Left cardiac atrium (tissue), 4 donors: ENCODE measurements at places on chromosomes 4 and X. TPM values are rescaled to one million over a fixed set of nuclear protein-coding genes. Genes with fewer than 3 reads are reported as not detected.

DNA sequence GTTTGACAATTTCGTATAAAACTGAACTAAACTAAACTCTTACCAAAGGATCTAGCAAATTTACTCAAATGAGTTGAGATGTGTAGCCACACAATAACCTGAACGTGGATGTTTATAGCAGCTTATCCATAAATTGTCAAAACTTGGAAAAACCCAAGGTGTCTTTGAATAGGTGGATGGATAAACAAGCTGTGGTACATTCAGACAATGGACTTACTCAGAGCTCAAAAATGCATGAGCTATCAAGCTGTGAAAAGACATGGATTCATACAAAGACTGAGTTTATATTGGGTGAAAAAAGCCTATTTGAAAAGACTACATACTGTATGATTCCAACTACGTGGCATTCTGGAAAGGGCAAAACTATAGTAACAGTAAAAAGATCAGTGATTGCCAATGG lies 69.5 kb downstream of the LARP1B start:
- no peak for DNase-seq

CSN1S1 gene
- 0.68 TPM for total RNA-seq

- no peak for DNase-seq
Measured at GRCh38 chr4:102638621-102639020, 122.1 kb downstream of the MANBA start.

HSFX4 gene
- total RNA-seq = not detected

DNA sequence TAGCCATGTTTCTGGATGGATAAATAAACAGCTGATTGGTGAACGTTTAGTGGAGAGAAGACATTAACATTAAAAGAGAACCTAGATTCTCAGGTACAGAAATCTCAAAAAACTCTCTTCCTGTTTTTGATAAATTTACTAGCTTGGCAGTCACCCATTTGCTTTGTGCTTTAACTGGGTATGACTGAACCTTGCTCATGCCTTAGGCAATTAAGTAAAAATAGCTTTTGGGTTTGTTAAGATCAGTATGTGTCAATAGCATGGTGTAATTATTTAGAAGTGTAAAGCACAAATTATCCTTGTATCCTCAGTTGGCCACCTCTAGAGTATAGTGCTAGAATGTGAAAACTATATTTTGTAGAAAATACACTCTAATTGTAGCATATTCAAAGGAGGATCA lies 200.0 kb downstream of the CFAP299 start:
- DNase-seq = no peak

CLTRN gene
- 0.53 TPM for total RNA-seq

SERTM2 gene
- not detected for total RNA-seq

TMSB15C gene
- 0.34 TPM for total RNA-seq

GRCh38 chr4:42357325-42357724 lies 40.0 kb upstream of the SHISA3 start:
- no peak for DNase-seq

SOX3 gene
- total RNA-seq = not detected

GRCh38 chr4:37798616-37799015 lies 27.9 kb upstream of the PGM2 start:
- DNase-seq = no peak

GRCh38 chrX:85037114-85037513 lies 33.4 kb downstream of the APOOL start:
- no peak for DNase-seq

DNA sequence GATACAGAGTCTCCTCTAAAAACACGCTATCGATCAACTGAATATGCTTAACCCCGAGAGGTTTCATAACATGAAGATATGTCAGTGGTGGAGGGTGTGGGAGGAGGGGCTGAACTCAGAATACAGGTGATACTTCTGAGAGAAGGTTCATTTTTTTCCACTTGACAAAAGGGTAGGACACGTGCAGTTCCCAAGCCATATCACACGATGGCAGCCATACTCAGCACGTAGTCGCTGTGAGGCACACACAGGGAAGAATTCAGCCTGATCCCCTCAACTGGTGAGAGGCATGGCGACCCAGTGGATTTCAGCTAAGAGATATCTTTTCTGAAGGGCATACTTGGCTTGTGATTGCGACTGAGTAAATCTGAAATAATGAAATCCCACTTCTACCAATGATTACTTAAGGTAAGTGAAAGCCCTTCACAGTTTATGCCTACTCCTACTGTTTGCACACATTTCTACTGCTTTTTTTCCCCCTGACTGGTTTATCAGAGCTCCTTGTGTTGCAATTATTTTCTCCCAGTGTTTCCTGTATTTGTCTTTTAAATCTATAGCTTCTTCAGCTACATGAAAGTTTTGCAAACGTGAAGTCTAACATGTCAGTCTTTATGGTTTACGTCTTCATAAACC lies 133.1 kb downstream of the CORIN start:
- DNase-seq = peak; percentile 40

DNA sequence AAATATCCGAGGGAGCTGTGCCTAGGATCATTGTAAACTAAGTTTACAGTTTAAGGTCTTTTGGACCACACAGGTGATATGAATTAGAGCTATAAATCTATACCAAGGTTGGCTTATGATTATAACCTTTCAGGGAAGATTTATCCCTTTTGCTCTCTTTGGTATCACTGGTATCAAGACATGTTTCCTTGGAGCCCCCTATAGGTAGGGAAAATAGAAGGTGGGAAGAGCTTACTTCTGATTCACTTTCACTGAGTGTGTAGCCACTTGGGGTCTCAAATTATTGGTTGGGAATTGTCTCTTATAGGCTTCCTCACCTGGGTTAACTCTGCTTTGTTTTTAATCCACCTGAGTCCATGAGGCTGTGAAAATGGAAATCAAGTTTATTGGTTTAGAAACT lies 262.1 kb upstream of the NR3C2 start:
- no peak for DNase-seq

DNA sequence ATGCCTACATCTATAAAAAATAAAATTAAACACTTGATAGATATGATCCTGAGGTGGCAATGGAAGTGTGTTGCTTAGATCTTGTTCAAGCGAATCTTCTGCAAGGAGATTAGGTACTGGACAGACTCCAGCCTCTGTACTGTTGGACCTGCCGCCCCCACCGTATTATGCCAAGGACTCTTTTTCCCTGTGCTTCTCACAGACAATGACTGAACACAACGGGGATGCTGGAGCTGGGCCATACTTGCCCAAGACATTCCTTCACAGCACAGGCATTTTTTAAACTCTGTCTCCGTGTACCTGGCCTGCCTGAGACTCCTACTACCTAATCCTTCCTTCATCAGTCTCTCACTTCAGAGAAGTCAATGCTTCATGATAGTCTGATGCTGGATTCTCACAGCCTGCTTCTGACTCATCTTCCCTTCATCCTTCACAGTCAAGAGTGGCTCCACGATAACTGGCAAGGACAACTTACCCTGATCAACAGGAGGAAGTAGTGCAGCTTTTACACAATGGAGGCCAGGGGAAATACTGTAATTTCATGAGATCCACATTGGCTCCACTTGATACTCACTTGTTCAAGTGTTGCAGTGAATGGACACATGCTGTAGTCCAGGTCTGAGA lies 754.6 kb upstream of the AGA start:
- DNase-seq = no peak

ACE2 gene
- total RNA-seq = 14.3 TPM

DNA sequence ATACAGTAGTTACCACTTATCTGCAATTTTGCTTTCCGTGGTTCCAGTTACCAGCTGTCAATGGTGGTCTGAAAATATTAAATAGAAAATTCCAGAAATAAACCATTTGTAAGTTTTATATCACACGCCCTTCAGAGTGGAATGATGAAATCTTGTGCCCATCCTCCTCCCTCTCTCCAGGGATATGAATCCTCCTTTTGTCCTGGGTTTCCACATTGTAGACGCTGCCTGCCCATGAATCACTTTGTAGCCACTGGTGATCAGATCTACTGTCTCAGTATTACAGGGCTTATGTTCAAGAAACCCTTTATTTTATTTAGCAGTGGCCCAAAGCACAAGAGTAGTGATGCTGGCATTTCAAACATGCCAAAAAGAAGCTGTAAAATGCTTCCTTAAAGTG lies 198.6 kb downstream of the KCNIP4 start:
- no peak for DNase-seq

GRCh38 chr4:73735231-73735630 lies 5.1 kb upstream of the CXCL8 start:
- DNase-seq = no peak

THOC2 gene
- total RNA-seq = 33.8 TPM

GRCh38 chrX:21770631-21771321 lies 12.9 kb upstream of the SMPX start:
- DNase-seq = no peak

- DNase-seq = no peak
Measured at GRCh38 chr4:43452948-43453347, 560.4 kb downstream of the GRXCR1 start.

GRCh38 chrX:115625572-115626301 lies 64.8 kb downstream of the PLS3 start:
- no peak for DNase-seq

DNA sequence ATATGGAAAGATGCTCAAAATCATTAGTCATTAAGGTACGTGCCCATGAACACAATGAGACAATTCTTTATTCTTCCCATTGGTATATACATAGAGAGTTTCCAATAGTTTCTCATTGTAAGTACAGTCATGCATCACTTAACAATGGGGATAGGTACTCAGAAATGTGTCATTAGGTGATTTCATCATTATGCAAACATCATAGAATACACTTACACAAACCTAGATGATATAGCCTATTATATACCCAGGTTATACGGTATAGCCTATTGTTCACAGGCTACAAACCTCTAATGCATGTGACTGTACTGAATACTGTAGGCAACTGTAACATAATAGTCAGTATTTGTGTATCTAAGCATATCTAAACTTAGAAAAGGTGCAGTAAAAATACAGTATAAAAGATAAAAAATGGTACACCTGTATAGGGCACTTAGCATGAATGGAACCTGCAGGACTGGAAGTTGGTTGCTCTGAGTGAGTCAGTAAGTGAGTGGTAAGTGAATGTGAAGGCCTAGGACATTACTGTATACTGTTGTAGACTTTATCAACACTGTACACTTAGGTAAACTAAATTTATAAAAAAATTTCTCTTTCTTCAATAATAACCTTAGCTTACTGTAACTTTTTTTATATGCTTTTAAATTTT lies 49.6 kb downstream of the KLHL13 start:
- no peak for DNase-seq

- DNase-seq = no peak
Measured at GRCh38 chrX:13520351-13520750, 49.0 kb upstream of the EGFL6 start.

DNA sequence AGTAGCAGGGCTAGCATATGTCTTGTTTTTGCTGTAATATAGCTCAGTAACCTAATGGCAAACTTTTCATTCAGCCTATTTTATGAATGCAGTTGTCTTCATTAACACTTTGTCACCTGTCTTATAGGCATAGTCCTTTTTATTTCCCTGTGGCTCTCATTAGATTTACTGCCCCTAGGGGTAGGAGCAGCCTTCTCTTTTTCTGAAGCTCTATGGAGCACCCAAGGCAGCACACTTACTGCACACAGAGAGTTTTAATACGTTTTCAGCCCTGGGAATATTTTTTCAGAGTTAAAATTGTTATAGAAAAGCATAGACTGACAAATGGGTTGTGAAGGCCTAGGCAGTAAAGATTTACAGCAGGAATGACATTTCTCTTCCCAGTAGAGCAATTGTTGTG lies 406.8 kb downstream of the TMA16 start:
- DNase-seq = no peak

GRCh38 chr4:92047209-92047875 lies 256.4 kb upstream of the GRID2 start:
- no peak for DNase-seq

DNA sequence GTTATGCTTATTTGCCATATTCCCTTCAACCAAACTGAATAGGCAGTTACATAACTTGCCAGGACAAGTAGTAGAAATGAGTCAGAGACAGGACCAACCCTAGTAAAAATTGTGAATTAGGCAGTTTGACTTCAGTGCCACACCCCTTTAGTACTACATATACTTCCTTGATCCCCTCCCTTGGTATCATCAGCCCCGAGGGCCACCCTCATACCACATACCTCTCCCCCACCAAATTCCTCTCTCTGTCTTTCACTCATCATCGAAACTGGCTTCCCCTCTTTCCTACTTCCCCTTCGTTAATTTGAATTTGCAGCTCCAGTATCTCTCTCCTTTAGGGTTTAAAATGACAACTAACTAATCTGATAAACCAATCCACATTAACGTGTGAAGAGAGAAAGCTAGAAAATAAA lies 7.9 kb upstream of the PTPN13 start:
- no peak for DNase-seq

DNA sequence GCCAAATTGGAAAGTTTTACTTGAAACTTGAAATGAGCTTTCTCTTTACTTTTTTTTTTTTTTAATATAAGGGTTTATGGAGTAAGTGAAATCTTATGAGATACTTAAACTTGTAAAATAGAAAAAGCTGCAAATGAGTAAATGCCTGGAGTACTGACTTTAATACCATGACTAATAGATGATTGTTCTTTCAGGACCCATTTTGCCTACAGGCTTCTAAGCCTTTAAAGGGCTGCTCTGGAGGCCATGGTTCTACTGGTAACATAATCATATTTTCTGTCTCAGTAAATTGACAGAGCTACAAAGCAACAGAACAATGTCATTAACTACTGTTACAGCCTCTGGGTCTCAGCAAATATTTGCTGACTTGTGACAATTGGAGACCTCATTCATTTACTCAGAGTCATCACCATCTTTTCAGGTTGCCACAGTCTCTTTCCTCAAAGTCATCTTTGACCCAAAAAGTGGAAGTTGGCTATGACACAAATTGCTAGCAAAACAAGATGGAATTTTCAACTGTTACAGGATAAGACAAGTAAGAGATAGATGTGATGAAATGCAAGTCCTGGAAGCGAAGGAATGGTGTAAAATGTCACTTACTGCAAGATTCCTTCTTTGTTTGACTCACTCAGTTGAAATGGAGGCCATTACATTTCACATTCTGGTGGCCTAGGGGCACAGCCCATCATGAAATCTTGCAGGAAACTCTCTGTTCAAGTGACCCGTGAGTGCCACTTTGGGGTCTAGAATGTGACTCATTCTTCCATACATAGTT lies 132.7 kb downstream of the BTC start:
- no peak for DNase-seq

- DNase-seq = peak; percentile 16
Measured at GRCh38 chr4:1049591-1049905, 38.1 kb downstream of the FGFRL1 start.

- DNase-seq = no peak
Measured at GRCh38 chr4:99411041-99411440, 24.1 kb downstream of the ADH7 start.

RBMXL3 gene
- total RNA-seq = not detected
